ENCODE measurements at places on chromosomes 7 and 10.

DNA sequence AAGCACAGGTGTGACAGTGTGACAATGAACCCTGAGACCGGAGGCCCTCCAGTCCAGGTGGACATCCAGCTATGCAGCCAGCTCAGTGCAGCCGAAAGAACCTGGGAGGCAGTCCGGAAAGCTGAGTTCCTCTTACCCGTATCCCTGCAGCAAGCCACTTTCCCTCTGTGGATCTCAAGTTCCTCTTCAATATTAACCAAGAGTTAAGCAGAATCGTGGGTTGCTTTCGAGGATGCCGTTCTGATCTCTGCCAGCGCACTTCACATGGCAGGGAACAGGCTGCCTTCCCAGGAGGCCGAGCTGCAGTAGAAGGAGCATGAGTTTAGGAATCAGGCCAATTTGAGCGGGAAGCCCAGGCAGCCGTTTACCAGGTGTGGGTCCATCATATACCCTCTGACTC lies 591.6 kb downstream of the SDK1 start:
- no peak for DNase-seq

GRCh38 chr7:143884969-143885559 lies 16.9 kb downstream of the TCAF1 start:
- DNase-seq, result no peak

DNA sequence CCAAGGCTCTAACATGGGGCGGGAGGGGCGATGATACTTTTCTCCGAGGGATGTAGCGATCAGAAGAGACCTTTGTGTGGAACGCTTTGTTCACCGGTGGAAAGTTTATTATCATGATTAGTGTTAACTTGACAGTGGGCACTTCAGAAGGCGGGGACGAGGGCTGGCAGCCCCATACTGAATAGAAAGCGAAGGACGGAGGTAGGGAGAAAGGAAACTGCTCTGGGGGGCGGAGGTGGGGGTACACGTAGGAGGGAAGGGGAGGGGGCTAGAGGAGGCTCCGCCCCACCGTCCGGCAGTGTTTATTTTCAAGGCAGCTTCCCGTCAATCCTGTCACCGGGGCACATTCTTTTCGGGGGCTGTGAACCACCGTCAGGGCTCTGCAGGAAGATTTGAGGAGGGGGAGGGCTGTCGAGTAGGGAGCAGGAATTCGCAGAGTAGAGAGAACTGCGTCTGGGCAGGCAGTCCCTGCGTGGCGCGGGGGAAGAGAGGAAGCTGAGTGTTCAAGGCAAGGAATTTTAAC lies 9.4 kb upstream of the NKX2-3 start:
- no peak for DNase-seq

DNA sequence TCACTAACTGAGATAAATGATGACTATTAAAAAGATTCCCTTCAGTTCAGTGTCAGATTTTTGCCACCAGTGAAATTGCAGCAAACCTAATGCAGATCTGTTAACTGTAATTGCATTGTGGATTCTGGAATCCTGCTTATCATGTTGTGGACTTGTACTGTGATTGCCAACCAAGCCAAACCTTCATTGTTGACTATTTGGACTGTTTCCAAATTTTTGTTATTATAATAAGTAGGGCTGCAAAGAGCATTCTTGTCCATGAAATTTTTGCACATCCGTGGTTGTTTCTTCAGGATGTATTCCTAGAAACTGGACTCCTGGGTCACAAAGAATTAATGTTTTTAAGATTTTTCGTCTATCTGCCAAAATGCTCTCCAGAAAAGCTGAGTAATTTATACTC lies 281.6 kb upstream of the ZMIZ1 start:
- DNase-seq, result no peak

DNA sequence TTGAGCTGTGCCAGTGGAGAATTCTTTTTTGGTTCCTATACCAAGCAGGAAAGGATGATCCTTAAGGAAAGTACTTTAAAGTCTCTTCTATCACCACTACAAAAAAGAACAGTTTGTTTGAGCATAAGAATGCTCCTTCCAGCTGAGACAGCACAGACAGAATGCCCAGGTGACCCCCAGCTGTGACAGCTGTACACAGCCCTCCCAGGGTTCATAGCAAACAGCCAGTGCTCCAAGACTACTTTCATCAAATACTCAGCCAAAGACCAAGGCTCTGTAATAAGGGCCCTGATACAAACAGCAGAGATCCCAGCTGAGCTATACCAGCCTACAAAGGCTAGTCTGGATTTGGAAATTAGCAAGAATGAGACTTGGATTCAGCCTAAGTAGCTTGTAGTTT lies 65.7 kb downstream of the NXPH1 start:
- DNase-seq, result no peak

DNA sequence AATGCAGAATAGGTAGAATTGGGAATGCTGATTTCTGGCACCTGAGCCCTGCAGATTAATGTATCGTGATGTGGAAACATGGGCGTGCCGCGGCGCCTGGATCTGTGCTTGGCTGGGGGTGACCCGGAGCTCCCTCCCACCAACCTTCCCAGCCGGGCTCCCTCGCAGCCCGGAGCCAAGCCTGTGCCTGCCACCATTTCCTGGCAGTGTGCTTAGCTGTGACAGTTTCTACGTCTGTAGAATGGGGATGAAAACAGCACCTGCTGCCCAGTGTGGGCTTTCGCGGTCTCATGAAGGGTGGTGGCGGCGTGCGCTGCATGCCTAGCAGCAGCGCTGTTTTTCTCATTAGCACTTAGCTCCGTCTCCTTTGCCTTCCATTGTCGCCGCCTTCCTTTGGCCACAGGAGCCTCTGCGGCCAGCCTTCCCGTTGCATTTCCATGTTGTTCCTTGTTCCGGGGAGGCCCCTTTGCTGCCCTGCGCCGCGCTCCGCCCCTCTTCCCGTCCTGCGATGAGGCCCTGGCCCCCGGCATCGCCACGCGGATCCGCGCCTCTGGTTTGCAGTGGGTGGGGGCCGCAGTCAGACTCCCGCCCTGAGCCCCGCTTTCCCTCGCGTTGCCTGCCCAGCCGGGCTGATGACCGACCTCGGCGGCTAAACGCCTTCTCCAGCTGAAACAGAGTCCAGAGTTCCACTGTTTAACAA lies 84.2 kb downstream of the CUL1 start:
- DNase-seq, result no peak

DNA sequence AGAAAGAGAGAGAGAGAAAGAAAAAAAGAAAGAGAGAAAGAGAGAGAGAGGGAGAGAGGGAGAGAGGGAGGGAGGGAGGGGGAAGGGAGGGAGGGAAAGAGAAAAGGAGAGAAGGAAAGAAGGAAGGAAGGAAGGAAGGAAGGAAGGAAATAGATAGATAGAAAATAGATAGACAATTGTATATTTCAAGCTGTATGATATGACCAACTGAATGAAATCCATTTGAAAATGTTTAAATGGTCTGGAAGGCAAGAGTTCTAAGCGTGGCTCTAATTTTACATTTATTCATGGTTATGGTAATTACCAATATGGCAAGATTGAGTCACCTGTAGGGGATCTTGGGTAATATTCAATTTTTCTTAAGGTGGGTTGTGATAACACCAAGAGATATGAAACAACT lies 24.4 kb upstream of the CTAGE4 start:
- DNase-seq, result no peak

- DNase-seq, result no peak
Observed at GRCh38 chr10:16679511-16679910, 137.7 kb downstream of the RSU1 start.

Measured in HCT116 (cell line).